ENCODE measurements at places on chromosomes 1 and 21.

DNA sequence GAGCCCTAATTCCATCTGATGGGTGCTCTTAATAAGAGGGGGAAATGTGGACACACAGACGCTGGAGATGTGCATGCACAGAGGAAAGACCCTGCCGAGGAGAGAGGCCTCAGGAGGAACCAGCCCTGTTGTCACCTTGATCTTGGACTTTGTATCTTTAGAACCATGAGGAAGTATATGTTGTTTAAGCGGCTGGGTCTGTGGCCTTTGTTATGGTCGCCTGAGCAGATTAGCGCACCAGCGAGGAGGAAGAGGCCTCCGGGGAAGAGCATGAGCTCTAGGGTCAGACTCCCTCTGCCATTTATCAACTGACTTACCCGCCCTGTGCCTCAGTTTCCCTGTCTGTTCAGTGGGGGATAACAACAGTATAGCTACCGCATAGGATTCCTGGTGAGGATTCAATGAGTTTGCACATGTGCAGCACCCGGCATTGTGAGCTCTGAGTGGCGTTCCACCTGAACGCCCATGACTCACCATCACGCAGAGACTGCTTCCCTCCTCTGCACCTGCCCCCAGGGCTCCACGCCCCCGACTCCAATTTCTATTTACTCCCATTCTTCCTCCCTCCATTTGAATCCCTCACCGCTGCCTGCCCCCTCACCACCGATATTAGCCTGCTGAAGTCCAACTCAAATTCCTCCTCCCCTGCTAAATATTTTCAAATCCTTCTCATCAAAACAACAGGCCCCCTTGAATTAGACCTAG, 67.2 kb downstream of the ATP5PO start:
- no peak for DNase-seq

GRCh38 chr1:116811321-116811720, 57.1 kb downstream of the CD2 start:
- DNase-seq: no peak

DNA sequence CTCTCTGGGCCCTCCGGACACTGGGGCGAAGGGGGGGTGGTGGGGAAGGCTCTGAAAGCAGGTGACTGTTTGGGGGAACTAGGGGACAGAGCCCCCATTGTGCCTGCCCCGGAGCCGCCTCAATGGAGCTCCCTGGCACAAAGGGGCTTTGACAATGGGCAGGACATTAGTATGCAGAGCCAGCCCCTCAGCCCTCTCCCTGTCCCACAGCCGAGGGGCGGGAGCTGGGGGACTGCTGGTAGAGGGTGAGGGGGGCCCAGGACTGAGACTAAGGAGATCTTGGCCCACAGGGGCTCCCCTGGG, 7.8 kb downstream of the KCNJ10 start:
- DNase-seq: no peak

- DNase-seq: no peak
Observed at GRCh38 chr1:183186841-183187240, 777 bp downstream of the LAMC2 start.

- DNase-seq: no peak
Observed at GRCh38 chr1:186194107-186194756, 180.8 kb downstream of the TPR start.

DNA sequence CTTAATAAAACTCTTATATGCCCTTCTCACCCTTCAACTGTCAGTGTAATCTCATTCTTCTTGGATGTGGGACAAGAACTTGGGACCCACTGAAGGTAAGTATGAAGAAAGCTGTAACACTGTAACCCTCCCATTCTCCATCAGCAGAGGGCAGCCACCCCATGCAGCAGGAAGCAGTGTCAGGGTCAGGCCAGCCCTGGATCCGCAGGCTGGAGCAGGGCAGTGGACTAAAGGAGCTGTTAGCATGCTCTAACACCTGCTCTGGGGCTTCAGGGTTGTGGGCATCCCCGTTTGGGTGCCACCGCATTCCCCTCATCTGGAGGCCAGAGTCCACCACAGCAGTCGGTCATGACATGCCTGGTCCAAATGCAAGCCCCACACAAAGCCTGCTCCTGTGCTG, 156.5 kb downstream of the HIVEP3 start:
- no peak for DNase-seq

DNA sequence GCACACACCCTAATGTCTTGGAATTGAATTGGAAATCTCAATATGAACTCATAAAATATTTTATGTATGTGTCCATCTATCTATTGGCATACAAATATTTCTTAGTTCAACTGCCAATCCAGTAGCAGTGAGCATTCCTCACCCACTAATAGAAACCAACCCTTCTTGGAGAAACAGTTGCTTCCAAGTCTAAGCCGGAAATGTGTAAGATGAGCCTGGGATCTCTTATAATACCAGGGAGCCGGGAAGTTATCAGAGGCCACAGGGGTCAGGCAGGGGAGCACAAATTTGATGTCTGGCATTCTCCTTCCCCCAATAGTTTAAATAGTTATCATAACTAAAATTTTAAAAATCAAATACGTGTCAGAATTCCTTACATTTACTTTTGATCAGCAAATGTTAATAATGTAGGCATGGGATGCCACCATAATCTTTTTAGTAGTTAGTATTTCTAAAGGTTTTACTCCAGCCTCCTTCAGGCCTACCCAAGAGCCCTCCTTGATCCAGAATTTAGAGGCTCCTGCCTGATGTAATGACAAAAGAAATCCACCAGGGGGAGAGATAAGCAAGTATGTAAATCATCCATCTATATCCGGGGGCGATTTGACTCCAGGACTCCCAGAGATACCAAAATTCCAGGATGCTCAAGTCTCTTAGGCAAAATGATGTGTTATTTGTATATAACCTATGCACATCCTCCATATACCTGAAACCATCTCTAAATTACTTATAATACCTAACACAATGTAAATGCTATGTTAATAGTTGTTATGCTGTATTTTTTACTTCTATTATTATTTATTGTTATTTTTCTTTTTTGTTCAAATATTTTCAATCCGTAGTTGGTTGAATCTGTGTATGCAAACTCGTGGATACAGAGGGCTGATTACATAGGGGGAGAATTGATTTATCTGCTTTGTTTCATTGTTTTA, 218.7 kb upstream of the COA6 start:
- DNase-seq: peak; percentile 84

GRCh38 chr1:149942207-149942606, 5.5 kb upstream of the MTMR11 start:
- peak; percentile 34 for DNase-seq

GRCh38 chr1:145982010-145982723, 14.2 kb downstream of the TXNIP start:
- no peak for DNase-seq

GRCh38 chr1:84143796-84144565, at the start of gene PRKACB:
Gene PRKACB (plus strand): TSS chr1:84144271. CDS start chr1:84144362, 91 bp downstream.
- peak; percentile 56 for DNase-seq

GRCh38 chr1:227006226-227006796, 66.2 kb downstream of the COQ8A start:
- DNase-seq: no peak

GRCh38 chr1:241156231-241156965, 200.6 kb downstream of the RGS7 start:
- peak; percentile 29 for DNase-seq

DNA sequence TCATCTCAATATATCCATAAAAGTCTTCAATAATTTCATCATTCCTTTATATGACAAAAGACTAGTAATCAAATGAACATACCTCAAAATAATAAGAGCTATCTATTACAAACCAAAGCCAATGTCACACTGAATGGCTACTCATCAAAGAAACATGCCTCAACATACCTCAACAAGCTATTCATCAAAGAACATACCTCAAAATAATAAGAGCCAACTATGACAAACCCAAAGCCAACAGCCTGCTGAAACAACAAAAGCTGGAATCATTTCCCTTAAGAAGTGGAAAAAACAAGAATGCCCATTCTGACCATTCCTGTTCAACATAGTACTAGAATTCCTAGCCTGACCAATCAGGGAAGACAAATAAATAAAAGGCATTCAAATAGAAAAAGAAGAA, 1373.7 kb downstream of the BRINP3 start:
- peak; percentile 8 for DNase-seq

DNA sequence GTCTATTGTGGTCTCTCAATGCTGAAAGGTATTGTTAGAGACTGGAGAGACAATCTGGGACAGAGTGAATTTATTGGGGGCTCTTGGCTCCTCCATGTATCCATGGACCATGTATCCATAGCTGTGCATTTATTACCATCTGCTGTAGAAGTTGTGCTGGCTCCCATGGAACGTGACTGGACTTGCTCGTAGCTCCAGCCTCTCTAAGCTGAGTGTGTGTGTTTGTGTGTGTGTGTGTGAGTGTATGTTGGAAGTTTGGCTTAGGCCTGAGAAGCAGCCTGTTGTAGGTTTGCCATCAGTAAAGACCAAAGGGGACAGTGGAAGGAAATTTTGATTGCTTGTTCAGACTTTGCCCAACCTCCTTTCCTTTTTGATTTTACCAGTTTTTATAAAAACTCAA, 105.7 kb upstream of the USP24 start:
- DNase-seq: no peak

GRCh38 chr1:155389826-155390225, 69.1 kb downstream of the RUSC1 start:
- DNase-seq: peak; percentile 6

GRCh38 chr1:233006541-233006973, 56.1 kb downstream of the NTPCR start:
- DNase-seq: no peak

- no peak for DNase-seq
Observed at GRCh38 chr1:27503033-27503432, 13.1 kb upstream of the WASF2 start.

GRCh38 chr1:37926038-37926924, 20.6 kb downstream of the INPP5B start:
- peak; percentile 23 for DNase-seq

GRCh38 chr1:30801771-30802198, 44.2 kb upstream of the LAPTM5 start:
- DNase-seq: peak; percentile 60

GRCh38 chr1:117093870-117094621, 27.5 kb downstream of the TRIM45 start:
- peak; percentile 94 for DNase-seq

- DNase-seq: no peak
Observed at GRCh38 chr1:234912548-234913277, 215.9 kb downstream of the TOMM20 start.

DNA sequence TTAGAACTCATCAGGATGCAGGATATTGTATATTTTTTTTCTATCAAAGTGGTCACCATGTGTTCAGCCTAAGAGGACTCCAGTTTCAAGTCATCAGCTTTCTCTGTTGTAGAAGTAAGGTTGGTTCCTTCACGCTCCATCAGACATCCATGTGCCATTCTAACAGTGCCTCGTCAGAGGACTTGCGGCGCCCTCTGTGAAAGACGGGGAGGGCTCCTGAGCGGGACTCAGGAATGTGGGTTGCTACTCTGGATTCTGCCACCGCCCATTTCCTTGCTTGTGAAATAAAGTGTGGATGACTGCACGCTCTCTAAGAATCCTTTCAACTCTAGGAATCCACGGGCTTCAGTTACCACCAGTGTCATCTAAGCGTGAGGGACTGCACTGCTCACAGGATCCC, 593.5 kb downstream of the KIF26B start:
- no peak for DNase-seq

GRCh38 chr1:223405507-223405906, 12.3 kb downstream of the CCDC185 start:
- no peak for DNase-seq

DNA sequence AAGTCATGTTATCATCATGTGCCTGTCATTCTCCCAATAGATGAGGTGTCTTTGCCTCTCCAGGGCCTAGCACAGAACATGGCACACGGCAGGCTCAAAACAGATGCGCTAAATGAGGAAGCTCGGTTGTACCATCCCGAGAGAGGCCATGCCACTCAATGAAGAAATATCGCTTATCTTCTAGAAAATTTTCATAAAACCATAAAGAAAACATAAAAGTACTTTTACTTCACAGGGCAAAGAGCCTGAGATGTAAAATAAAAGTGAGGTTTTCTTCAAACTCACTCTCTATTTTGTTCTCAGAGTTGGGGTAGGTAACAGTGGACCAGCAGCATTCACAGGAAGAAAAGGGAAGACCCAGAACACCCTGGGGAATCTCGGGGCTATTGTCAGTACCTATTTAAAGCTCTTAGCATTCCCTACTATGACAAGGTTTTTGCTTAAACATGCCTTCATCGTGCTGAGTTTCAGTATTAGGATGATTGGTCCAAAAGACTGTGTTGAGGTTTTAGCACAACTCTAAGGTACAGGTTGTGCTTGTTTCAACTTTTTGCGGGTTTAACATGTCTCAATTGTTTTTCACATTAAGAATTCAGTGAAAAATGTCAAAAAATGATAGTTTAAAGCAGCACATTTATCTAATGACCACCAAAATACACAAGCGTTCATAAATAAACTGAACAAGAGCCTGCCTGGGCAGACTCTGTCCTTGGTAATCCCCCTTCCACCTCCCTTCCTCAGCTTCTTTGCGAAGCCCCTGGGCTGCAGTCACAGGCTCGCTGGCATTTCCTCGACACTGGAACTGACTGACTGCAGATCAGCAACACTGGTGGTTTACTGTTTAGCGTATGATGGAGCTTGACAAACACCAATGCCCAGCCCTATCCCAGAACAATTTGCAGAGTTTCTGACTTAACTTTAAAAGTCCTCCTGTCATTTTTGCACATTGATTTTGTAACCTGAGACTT, 55.6 kb downstream of the COQ8A start:
- no peak for DNase-seq

DNA sequence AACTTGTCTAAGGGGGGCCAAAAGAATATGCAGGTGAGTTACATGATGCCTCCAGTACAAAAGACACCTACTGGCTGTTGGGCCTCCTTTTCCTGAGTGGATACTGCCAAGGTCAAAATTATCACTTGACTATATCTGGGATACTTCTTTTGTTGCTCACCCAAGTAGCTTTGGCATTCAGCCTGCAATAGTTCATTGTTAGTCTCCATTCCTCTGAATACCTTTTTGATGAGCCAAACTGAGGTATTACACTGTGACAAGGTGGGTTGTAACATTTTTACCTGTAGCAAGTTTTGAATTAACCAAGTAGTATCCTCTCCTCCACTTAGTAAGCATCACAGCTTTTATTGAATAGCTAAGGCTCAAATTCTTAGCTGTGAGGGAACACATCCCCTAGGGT, 408.0 kb downstream of the LRRIQ3 start:
- DNase-seq: no peak

DNA sequence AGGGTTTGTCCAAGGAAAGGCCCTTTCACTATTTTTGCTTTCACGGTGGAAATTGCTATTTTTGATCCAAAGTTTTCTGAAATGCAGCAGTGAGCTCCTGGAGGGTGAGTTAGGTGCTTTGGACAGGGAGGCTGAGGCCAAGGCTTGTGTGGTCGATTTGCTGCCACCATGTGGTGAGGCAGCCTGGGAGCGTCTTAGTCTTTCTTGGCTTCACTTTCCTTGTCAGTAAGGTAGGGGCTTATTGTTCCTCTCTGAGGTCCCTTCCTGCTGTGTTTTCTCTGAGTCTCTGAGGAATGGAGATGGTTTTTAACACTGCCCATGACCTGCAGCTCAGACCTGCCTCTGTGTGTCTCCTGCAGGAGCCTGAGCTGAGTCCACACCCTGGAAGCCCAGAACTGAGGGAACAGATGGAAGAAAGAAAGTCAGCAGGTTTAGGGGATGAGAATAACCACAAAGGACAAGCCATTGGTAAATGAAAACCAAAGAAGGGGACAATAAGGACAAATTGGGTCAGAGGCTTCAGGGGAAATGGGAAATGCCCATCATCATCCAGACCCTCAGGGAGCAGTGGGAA, 20.1 kb upstream of the S100A10 start:
- DNase-seq: peak; percentile 54
